Pancreas (tissue), 10 donors: ENCODE measurements at places on chromosomes 1 and 21.

DNA sequence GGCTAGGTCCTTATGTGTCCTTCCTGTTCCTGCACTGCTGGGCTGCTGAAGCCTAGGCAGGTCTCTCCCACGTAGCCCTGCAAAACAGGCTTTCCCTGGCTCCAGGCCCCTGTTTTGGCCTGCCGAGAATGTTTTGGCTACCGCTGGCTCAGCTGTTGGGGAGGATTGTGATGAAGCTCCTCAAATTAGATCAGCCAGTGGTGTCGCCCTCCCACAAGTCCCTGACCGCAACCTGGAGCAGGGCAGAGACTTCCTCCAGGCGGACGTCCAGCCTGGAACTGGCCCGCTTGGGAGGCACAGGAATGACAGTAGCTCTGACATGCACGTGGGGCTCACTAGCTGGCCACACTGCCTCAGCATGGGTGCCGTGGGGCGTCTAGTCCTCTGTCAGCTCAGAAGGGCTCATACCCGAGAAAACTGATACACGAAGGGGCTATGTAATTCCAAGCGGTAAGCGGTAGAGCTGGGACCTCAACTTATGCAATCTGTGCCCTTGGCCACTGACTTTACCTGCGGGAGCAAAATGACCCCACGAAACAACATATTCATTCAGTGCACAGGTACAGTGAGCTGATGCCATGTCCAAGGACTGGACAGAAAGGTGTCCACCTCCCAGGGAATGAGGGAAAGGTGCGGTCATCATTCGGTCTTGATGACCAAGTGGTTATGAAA lies 26.6 kb downstream of the DHRS3 start:
- no peak for DNase-seq

DNA sequence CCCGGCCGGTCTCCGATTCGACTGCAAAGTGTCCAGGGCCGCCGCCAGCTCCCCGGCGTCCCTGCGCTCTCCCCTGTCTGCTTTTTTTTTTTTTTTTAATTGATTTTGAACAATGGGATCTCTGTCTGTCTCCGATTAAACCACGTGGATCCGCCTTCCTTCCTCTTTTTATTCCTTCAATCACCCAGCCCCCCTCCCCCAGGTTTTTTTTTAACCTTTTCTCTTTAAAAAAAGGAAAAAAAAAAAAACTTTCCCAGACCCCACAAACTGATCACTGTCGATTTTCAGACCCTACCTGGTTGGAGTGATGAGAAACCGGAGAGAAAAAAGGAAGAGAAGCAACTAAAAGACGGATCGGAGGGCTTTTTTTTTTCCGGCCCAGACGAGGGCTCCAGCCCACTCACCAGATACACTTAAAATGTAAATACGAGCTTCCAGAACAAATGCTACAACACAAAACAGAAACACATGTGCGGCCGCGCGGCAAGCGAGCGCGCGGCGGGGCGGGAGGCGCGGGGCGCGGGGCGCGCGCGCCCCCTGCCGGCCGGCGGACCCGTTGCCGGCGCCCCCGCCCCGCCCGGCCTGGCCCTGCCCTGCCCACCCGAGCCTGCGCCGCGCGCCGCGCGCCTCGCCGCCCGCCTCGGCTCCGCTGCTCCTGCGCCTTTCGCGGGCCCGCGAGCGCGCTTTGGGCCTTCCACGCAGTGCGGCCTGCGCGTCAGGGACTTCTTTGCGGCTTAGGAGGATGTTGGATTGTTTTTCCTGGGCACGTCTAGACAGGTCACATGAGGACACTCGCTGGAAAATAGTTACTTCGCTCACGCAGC lies at the start of gene RCC2:
TSS of gene RCC2 (minus strand) at position 428 of the 824 bp plus-strand sequence. CDS start 1,163 bp downstream, outside the sequence.
- DNase-seq: peak; percentile 85

DNA sequence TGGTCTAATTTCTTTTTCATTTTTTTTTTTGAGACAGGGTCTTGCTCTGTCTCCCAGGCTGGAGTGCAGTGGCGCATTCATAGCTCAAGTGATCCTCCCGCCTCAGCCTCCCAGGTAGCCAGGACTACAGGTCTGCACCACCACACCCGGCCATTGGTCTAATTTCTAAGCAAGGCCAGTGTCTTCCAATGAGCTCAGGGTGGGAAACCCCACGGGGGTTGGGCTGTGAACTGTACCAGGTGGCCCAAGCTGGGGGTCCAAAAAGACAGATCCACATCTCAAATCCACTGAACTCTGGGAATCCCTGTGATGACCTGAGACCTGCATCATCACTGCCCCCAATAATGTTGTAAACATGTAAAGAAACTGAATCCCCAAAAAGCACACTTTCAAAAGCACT lies 79.5 kb downstream of the BCAR3 start:
- no peak for DNase-seq

DNA sequence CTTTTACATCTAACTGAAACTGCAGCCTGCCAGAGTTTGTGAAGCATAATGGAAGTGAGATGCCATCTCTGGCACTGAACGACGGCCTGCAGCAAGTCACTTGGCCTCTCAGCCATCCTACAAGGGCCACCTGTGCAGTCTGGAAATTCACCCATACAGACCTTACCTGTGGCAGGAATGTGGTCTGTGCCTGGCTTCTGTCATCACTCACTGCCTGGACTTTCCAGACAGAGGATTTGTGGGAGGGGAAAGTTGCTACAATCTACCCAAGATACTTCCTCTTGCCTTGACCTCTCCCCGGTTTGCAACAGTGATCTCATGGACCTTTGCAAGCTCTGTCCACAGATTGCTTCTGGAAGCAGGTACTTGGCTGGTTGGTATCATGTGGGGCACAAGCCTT lies 58.4 kb upstream of the ATP1B1 start:
- no peak for DNase-seq

- DNase-seq: no peak
Measured at GRCh38 chr1:238099871-238100270, 209.1 kb upstream of the ZP4 start.

- DNase-seq: no peak
Measured at GRCh38 chr1:100456880-100457279, 81.1 kb upstream of the GPR88 start.

DNA sequence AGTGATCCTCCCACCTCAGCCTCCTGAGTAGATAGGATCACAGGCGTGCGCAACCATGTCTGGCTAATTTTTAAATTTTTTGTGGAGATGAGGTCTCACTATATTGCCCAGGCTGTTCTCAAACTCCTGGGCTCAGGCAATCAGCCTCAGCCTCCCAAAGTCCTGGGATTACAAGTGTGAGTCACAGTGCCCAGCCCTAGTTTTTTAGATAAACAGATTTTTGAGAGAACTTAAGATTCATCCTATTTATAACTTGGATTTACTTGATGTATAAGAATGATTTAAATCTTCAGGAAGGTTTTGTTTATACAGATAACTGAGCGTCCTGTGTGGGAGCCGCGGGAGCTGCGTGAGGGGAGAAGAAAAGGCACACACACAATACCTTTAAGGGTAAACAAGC lies 26.2 kb downstream of the HEYL start:
- DNase-seq: no peak

GRCh38 chr1:238628110-238628509 lies 737.4 kb upstream of the ZP4 start:
- DNase-seq: no peak

- DNase-seq: peak; percentile 70
Measured at GRCh38 chr1:94542088-94542870, 720 bp upstream of the F3 start.

DNA sequence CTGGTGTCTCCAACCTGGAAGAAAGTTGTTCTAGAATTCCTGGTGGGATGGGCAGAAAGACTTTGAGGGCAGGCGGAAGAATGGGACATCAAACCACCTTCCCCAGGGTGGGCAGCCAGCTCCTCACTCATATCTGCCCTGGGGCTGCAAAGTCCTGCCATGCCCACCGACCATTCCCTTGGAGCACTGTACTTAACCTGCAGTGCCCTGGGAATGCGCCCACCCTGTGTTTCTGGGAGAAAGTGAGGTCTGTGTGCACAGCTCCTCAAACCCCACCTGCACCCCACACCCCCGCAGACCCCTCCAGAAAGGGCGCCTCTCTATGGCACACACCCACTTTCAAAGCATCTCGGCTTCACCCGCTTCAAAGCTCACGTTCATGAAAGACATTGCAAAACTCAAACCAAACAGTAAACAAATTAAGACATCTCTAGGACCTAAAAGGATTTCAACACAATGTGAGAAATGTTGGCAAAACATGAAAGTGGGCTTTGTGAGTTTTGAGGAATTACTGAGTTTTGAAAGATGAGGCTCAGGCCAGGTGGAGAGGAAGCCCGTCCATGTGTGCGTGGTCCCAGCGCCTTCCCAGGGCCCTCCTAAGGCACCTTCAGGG lies 25.1 kb downstream of the KRTAP10-1 start:
- DNase-seq: no peak

- DNase-seq: no peak
Measured at GRCh38 chr1:16176653-16177052, 20.8 kb upstream of the EPHA2 start.

- DNase-seq: peak; percentile 88
Measured at GRCh38 chr1:223712194-223712849, at the start of gene CAPN2. Gene CAPN2 (plus strand): TSS chr1:223712539. CDS start chr1:223712641, 102 bp downstream.

DNA sequence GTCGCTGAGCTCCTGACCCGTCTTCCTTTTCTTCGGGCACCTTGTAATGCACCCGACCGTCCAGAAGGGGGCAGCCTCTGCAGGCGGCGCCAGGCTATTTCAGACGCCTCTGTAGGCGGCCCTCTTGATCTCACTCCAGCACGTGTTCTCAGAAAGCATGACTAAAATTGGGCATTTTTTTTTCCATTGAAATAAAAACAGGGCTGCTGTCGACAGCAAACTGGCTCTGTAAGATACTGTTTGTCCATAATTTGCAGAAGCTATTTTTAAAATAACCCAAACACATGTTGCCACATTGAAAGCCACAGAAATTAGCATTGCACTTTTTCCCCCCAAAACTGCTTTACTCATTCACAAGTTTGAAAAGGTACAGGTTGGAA lies 78.0 kb downstream of the STUM start:
- peak; percentile 49 for DNase-seq

- no peak for DNase-seq
Measured at GRCh38 chr21:44885615-44886014, 12.1 kb upstream of the PTTG1IP start.

GRCh38 chr1:51997974-51998382 lies 7.5 kb upstream of the RAB3B start:
- DNase-seq: no peak

GRCh38 chr1:243748706-243749283 lies 101.2 kb downstream of the AKT3 start:
- no peak for DNase-seq

- DNase-seq: no peak
Measured at GRCh38 chr1:26305667-26306289, 658 bp downstream of the UBXN11 start.

- no peak for DNase-seq
Measured at GRCh38 chr21:37339552-37339939, 27.0 kb upstream of the DYRK1A start.

GRCh38 chr1:94856004-94856403 lies 35.8 kb downstream of the SLC44A3 start:
- DNase-seq: no peak

- no peak for DNase-seq
Measured at GRCh38 chr1:182761396-182762395, 27.9 kb upstream of the NPL start.

GRCh38 chr1:56098946-56099345 lies 480.4 kb downstream of the PLPP3 start:
- DNase-seq: no peak

- no peak for DNase-seq
Measured at GRCh38 chr1:54365847-54366246, 40.3 kb downstream of the SSBP3 start.

DNA sequence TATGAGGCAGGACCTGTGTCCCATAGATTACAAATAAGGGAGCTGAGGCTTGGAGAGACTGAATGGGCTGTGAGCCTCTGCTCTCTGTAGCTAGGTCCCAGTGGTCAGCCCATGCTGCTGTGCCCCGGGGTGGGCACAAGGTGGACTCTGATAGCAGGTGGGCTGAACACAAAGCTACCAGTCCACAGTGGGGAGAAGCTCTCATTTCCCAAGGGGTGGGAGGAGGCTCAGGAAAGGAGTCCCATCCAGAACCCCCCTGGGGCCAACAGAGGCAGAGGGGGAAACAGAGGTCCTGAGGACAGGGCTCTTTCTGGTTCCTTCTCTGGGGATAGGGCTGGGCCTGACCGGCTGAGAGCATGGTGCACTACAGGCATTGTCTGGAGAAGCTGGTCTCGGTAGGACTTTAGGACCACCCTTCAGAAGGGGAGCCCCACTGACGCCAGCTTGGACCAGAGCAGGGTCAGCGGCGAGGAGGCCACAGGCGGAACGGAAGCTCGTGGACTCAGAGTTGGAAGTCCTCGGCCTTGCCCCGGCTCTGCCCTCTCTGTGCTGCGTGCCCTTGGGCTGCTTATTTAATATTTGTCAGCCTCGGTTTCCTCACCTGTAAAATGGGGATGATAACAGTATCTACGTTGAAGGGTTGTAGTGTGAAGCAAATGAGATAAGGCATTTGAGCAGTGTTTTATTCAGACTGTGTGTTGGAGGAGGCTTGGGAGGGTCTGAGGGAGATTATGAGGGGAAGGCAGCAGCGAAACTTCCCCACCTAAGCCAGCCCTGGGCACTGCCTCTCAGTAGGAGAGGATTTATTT lies 26.6 kb downstream of the SDE2 start:
- no peak for DNase-seq

- DNase-seq: no peak
Measured at GRCh38 chr1:73161418-73161817, 879.1 kb upstream of the NEGR1 start.

GRCh38 chr1:230913496-230913895 lies 45.2 kb upstream of the C1orf198 start:
- no peak for DNase-seq
